ENCODE measurements at places on chromosomes 12 and 14.

DNA sequence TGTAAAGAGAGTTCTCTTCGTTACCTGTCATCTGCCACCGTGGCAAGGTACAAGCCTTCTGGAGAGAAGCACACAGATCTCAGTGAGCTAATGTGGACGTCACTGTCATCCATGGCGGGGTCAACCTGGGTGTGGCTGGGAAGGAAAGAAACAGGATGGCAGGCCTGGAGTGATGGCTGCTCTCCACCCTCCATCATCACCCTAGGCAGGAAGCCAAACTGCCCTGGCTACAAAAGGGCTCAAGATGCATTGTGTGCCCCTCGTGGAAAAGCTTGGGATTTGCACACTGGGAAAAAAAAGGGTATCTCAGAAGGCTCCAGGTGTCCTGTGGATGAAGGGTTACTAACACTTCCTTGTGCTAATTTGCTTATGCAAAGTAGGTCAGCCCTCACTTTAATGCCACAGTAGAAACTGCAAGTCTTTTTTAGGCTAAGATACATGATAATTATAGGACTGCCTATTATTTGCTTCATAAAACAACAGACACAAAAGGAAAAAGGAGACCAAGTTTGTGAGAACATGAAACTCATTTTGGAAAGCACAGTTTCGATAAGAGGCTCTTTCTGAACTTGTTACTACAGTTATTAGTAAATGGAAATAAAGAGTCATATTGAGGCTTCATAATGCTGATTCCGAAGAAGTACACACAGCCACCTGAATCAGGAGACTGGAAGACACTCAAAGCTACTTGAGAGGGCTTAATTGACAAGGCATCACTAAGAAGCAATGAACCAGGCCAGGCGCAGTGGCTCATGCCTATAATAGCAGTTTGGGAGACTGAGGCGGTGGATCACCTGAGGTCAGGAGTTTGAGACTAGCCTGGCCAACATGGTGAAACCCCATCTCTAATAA, 18.9 kb downstream of the RFC5 start:
- no peak for DNase-seq

DNA sequence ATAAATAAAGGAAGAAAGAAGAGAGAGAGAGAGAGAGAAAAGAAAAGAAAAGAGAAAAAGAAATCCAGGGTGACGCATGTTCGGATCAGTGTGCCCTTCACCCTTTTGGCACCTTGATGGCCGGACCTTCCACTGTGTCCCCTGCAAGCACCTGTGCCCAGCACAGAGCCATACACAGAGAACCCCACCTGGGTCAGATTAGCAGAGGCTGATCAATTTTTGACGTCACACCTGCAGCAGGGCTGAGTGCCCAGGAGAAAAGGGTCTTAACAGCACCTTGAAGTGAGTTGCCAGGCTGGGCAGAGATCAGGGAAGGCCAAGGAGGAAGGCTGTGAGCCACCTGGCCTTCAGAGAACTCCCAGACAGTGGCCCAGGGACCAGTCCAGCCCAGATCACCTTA, 114.4 kb downstream of the CALM1 start:
- no peak for DNase-seq

DNA sequence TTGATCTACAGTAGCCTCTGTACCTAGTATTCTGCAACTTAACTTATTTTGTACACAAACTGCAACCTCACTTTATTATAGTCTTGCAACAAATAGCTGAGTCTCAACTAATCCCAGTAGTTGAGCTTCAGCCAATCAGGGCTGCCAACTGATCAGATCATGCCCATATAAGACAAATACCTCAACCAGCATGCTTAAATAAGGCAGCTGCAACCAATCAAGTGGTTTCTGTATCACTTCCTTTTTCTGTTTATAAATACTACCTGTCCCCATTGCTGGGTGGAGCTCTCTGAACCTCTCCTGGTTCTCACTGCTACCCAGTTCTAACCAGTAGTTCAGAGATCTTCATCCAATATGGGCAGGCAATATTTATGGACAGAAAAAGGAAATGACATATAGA, 248.5 kb upstream of the FBXO33 start:
- no peak for DNase-seq

DNA sequence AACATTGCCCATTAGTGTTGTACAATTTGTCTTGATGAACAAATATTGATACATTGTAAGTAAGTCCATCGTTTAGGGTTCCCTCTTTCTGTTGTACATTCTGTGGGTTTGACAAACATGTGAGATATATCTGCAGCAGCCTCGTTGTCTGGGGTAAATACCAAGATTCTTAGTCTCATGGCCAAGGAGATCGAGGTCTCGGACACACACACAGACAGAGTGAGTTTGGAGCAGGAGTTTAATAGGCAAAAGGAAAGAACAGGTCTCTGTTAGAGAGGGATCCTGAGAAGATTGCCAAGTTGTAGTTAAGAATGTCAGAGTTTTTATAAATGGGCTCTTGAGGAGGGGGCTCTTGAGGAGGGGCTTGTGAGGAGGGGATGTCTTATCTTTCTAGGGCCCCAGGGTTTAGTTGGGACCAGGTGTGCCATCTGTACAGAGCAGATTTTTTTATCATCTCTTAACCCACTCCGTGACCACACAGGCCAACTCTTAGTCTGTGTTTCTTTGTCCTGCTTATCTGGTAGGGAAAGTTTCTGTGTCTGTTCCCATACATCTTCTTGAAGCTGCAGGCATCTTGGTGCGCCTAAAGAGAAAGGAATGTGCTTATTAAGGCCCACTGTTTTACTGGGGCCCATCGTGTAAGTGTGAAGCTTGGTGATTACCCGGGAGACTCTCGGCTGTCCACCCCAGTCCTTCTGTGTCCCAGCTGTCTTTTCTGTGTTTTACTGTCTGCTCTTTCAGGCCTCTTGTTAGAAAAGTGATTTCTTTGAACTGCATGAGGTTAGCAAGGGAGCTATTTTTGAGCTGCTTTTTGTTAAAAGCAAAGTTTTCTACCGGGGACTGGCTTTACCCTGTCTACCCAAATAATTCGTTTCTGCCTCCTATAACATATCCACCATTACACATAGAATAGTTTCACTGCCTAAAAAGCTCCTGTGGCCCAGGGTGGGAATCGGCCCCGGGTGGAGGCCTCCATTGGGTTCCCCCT, 22.4 kb upstream of the CLEC2D start:
- no peak for DNase-seq

DNA sequence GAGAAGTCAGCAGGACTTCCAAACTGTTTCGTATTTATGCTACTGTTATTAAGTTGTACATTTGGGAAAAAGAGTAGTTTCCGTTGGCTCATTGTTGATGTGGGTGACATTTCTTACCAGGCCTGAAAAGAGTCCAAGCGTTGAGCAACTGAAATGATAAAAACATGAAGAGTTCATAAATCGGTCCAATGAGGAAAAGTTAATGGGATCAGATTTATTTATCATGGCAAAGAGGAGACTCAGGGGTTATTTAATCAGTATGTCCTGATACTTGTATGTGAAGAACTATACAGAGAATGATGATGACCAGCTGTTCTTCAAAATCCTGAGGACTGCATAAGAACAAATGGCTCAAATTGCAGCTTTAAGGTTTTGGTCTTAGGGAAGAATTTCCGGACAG, 7.7 kb downstream of the VRK1 start:
- no peak for DNase-seq

- no peak for DNase-seq
These were observed 127.3 kb downstream of the SLC6A15 start for GRCh38 chr12:84785281-84785680.

GRCh38 chr14:20614038-20614840, 23.1 kb upstream of the RNASE12 start:
- DNase-seq: no peak

DNA sequence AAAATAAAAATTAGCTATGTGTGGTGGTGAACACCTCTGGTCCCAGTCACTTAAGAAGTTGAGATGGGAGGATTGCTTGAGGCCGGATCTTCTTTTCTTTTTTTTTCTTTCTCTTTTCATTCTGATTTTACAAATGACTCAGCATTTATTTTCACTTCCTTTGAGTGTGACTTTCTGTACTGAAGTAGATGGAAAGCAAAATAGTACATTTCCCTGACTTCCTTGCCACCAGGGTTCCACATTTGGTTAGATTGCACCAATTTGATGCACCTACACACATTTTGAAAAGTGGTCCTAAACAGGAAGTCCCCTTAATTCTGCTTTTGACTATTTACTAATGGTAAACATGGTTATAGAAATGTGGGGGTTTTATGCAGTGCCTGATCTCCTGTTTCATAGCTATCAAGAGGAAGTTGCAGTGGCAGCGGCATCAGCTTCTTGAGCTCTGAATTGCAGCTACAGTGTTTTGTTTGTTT, 13.0 kb upstream of the LEMD3 start:
- DNase-seq: no peak

- no peak for DNase-seq
These were observed 43.2 kb downstream of the KRT80 start for GRCh38 chr12:52148464-52149181.

DNA sequence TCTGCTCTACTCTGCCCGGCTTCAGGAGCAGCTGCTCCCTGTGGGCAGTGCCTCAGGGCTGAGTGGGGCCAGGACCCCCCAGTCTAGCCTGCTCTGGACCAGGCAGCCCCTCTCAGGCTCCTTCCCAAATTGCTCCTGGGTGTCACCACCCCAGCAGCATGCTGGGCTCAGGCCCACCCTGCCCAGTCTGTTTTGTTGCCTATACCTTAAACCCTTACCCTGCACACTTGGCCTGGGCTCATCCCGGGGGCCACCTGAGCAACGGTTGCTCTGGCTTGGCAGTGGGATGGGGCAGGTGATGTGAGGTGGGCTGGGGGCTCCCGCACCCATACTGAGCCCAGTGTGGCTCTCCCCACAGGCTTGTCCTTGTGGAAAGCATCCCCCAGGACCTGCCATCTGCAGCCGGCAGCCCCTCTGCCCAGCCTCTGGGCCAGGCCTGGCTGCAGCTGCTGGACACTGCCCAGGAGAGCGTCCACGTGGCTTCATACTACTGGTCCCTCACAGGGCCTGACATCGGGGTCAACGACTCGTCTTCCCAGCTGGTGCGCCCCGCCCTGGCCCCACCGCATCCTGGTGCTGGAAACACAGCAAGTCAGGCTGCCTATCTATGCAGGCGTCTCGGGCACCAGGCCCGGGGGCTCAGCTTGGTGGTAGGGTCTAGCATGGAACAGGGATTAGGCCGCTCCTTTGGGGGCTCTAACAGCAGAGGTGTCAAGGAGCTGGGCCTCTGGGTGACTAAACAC, 3.9 kb downstream of the PLD4 start:
- DNase-seq: no peak
